GM19239 (cell line): ENCODE measurements at places on chromosomes 5 and 9.

DNA sequence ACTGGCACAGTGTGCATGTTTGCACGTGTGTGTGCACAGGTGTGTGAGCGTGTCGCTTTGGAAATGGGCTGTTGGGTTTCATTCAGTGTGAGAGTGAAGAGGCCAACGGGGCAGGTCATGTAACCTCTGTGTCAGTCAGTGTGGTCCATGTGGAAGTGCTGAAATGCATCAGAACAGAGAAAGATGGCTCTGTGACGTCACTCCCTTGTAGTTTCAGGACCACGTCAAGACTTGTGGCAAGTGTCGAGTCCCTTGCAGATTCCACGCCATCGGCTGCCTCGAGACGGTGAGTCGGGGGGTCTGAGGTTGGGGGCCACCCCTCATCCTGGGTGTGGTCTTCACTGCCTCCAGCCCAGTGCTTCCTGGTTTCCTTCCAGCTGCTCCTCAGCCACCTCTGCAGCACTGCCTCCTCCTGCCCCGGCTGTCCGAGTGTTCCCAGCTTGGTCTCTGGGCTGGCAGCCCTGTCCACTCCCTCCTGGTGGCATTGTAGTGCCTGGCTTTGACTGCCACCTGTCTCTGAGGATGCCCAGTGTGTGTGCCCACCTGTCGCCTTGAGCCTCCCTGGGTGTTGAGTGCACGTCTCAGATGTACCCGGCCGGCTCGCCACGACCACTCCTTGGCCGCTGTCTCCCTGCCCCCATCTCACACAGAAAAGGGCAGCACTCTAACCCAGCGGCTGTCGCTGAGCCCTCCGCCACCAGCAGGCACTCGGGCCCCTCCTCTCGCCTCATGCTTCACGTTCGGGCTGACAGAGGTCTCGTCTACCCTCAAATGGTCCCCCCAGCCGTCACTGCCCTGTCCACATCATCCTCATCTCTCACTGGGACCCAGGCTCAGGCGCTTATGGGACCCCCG, 28.0 kb downstream of the FBXW5 start:
- DNase-seq, result no peak

DNA sequence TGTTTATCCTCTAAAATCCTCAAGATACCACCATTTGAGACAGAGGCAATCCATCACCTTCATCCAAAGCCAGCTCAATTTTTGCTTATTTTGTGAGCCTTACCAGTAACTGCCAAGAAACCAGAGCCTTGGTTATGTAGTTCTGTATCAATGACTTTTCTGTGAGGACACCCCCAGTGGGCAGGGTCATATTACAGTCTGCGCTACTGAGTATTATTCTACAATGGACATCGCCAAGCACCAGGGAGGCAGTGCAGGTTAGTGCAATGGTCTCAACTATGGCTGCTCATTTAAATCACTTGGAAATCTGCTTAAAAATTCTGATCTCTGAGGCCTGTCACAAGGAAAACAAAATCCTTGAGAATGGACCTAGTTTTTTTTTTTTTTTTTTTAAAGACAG, 90.5 kb upstream of the NIPAL4 start:
- no peak for DNase-seq

GRCh38 chr5:143135832-143136551, 267.5 kb downstream of the NR3C1 start:
- no peak for DNase-seq

- no peak for DNase-seq
These were observed 29.0 kb upstream of the FSD1L start for GRCh38 chr9:105418588-105419500.

DNA sequence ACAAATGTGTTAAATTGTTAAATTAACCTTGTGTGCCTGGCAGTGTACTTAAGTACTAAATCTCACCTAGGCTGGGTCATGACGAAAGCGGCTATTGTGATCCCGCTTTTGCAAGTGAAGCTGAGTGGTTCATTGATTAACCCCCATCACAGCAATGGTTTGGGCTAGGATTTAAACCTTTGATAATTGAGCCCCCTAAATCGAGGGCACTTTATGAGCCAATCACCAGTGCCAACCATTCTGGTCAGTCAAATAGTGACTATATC, 22.8 kb downstream of the HNRNPK start:
- no peak for DNase-seq

- no peak for DNase-seq
These were observed 19.6 kb downstream of the SLC24A2 start for GRCh38 chr9:19769213-19769612.

- no peak for DNase-seq
These were observed 385.3 kb upstream of the RIOK2 start for GRCh38 chr5:97568382-97568781.

DNA sequence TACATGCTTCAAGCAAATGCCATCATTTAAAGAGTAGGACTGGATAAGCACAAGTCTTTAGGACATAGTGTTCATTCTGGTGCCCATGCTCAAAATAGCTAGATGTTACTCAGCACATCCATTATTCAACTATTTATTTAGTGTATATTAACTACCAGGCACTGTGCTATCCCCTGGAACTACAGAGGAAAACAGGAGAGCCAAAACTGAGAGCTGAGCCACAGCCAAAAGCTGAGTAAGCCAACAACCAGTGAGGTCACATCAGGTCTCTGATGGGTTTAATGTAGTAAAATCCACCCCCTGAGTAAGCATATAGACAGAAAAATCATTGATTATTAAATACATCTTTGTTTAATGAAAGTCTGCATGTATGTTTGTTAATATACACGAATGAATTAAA, 469.3 kb upstream of the DMAC1 start:
- no peak for DNase-seq

DNA sequence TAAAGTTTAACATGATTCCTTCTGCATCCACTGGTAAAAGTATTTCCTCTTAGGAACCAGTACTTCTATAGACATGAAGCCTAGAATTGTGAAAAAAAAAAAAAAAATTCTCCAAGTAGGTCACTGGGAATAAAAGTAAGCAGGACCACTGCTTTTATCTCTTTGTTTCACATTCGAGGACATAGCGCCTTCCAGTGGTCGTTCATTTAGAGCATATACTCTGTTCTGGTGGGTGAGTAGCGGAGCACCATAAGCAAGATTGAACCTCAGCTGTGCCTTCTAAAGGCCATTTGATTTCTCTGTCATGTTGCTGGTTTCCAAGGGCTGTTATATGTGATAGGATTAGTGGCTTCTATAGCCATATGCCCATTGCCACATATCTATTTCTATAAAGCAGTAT, 393.1 kb downstream of the TMEM232 start:
- DNase-seq, result no peak

DNA sequence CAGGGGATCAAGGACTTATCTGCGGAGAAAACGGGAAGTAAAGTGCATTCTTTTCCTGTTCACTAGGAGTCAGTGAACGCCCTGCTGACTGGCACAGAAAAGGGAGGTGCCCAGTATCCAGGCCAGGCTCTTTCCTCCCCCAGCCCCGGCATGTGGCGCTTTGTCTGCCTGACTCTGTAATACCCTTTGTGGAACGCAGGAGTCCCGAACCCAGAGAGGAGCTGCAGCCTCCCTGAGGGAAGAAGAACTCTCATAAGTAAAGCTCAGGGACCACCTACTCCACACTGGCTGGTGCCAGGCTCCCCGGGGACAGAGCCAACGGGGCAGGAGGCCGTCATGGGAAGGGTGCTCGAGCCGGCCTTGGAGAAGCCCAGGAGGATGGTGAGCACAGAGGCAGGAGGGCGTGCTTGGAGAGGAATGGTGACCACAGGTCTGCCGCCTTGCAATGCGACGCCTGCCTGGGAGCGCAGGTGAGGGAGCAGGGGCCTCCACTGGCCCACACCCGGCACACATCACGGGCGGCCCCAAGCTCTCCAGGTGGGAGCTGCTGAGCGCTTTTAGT, 31.5 kb downstream of the VAV2 start:
- DNase-seq, result no peak

GRCh38 chr9:116333254-116333653, 179.7 kb downstream of the PAPPA start:
- no peak for DNase-seq

DNA sequence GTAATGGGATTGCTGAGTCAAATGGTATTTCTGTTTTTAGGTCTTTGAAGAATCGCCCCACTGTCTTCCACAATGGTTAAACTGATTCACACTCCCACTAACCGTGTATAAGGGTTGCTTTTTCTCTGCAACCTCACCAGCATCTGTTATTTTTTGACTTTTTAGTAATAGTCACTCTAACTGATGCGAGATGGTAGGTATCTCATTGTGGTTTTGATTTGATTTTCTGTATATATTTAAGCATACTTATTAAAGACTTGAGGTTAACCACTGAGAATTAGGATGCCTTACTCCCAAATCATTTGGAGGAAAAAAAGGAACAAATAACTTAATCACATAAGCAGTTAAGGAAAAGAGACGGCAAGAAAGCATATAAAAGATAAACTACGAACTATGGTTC, 181.6 kb upstream of the FST start:
- DNase-seq, result no peak

DNA sequence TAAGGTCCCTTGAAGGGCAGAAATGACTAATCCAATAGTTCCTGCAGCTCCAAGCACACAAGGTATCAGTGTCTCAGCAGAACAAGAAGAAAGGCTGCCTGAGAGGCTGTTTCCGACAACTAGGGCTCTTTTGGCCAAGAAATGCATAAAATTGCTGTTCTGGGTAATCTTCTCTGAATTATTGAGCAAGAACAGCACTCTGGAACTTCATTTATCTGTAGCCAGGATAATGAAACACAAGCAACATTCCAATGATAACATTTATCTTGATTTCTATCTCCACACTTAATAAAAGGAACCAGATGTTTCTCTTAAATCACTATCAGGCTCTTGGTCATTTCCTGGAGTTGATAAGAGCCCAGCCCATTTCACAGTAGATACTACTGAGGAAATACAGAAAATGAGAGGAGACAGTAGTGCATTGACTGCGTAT, 17.0 kb upstream of the AUH start:
- DNase-seq, result no peak

GRCh38 chr9:109264877-109265587, 55.8 kb downstream of the EPB41L4B start:
- DNase-seq, result no peak

- no peak for DNase-seq
These were observed 79.2 kb downstream of the OTULIN start for GRCh38 chr5:14743601-14744295.

DNA sequence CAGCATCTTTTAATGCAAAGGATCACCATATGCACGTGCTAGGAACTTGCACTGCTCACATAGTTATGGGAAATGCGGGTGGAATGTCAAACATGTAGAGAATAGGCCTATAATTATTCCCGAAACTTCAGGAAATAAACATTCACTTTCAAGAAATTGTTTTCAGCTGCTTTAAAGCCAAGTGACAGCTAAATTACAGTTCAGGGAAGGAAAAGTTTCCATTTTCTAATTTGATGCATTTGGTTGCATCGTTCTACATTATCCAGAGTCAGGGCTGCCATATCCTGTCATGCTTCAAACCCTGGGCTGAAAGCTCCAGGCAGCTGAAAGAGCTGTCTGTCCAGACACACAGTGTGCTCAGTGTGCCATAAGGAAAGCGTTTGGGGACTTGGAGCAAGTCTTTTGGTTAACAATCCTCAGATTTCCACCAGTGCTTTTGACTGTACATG, 518.1 kb downstream of the CSNK1G3 start:
- no peak for DNase-seq

DNA sequence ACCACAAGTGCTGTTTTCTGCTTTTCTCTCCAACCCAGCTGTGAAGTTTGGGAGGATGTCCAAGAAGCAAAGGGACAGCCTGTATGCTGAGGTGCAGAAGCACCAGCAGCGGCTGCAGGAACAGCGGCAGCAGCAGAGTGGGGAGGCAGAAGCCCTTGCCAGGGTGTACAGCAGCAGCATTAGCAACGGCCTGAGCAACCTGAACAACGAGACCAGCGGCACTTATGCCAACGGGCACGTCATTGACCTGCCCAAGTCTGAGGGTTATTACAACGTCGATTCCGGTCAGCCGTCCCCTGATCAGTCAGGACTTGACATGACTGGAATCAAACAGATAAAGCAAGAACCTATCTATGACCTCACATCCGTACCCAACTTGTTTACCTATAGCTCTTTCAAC, 145.2 kb downstream of the RORB start:
- DNase-seq, result no peak

GRCh38 chr9:83649080-83649479, 26.1 kb downstream of the IDNK start:
- DNase-seq, result peak; percentile 22

- no peak for DNase-seq
These were observed 74.8 kb downstream of the HABP4 start for GRCh38 chr9:96524764-96525163.

DNA sequence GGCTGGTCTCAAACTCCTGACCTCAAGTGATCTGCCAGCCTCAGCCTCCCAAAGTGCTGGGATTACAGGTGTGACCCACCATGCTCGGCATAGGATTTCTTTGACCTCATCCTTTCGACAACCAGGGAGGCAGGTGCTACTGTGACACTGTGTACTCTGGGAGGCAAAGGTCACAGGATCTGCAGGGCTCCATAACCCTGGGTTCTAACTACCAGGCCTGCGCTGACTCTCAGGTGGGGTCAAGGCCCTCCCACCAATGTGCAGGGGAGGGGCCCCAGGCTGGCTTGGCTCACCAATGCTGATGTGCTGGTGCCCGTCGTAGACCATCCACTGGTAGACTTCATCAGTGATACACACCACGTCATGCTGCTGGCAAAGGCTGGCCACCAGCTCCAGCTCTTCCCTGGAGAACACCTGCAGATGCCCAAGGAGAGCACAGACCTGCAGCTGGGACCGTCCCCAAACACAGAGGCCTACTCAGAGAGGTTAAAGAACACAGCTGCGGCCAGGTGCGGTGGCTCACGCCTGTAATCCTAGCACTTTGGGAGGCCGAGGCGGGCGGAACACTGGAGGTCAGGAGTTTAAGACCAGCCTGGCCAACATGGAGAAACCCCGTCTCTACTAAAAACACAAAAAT, 7.0 kb upstream of the SPOUT1 start:
- DNase-seq, result no peak

GRCh38 chr9:128862401-128862851, 19.3 kb downstream of the KYAT1 start:
- DNase-seq, result no peak

DNA sequence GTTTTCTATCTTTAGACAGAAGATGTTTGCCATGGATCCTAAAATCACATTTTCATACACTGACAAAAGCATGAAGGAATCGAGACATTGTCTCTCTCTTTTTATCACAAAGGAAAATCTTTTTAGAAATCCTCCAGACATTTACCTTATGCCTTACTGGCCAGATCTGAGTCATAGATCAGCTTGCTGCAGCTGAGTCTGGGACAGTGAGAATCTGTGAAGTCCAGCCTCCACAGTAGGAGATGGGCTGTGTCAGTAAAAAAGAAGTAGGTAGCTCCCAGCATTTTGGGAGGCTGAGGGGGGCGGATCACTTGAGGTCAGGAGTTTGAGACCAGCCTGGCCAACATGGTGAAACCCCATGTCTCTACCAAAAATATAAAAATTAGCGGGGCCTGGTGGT, 333.4 kb upstream of the ZNF462 start:
- no peak for DNase-seq

- no peak for DNase-seq
These were observed 79.6 kb downstream of the PDE4D start for GRCh38 chr5:59813761-59814536.
